ENCODE measurements at places on chromosomes 3 and 15.

- DNase-seq = peak; percentile 25
These were observed 1.9 kb upstream of the ALS2CL start for GRCh38 chr3:46695177-46695961.

DNA sequence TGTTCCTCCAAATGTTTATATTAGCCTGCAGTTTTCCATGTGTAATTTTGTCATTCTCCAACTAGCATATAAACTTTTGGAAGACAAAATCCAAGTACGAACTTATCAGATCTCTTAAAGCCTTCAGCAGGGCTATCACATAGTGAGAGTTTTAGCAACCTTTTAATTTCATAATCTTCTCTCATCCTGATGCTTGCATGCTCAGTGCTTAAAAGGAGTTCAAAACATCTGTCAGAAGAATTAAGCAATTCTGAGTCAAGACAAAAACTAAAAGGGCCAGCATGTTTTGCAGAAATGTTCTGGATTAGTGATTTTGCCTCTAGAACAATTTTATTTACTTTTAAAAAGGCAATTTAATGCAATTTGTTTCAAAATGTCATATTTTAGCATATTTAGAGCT lies 73.4 kb upstream of the SLC2A2 start:
- peak; percentile 57 for DNase-seq

DNA sequence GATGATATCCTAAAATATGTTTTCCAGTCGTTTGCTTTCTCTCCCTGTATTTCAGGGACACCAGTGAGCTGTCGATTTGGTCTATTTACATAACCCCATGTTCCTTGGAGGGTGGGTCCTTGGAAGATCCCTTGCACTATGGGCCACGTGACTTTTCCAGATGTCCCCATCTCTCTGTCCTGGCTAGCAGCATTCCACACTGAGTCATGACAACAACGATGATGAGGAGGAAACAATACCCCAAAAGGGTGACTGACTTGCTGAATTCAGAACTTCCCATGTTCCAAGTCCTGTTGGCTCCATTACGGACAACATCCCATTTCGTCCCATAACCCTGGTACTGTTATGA lies 134.3 kb downstream of the NSMCE3 start:
- peak; percentile 28 for DNase-seq

- DNase-seq = no peak
These were observed 1.8 kb downstream of the FOXL2 start for GRCh38 chr3:138944929-138945708.

DNA sequence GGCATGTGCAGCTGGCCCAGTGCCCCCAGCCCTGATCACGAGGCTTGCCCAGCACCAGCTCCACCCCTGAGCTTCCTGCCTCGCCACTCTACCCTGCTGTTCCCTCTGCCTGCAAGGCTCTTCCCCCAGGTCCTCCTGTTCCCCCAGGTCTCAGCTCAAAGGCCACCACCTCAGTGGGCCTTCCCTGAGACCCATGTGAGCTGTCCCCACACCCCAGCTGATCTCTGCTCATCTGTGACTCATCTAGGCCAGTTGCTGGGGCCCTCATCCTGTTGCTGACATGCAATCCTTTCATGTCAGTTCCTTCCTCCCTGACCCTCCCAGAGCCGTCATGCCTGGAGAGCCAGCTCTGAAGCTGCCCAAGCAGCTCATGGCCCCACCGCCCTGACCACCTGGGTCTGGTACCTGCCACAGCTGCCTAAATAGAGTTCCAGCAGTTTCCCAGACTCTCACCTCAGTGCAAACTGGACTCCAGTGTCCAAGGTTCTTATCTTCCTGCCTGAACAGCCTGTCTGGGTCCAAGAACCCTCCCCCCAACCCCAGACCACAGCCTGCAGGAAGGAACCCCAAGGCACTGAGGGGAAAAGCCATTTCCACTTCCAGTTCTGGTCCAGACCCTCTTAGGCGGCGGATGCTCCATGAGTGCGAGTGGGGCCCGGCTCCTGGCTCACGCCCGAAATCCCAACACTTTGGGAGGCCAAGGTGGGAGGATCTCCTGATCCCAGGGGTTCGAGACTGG lies 116.6 kb upstream of the IQSEC1 start:
- peak; percentile 6 for DNase-seq

- peak; percentile 33 for DNase-seq
These were observed 7.5 kb upstream of the PGPEP1L start for GRCh38 chr15:99014803-99015697.

GRCh38 chr3:61589856-61590255 lies 28.5 kb downstream of the PTPRG start:
- DNase-seq = peak; percentile 94

DNA sequence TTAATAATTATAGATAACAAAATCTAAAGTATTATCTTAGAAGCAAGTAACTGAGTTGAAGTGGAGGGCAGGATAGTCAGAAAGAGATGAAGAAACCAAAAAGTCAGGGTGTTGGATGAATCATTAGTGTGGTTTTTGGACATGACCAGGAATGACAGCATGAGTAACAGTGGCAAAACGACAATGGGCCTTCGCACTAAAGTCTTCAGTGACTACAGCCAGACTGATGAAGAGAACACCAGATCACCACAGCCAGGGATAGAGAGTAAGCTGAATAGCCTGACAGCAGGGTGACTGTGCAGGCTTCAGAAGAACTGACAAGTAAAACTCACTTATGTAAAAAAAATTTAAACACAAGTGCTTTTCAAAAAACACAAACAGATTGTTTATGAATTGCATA lies 96.0 kb upstream of the MELTF start:
- DNase-seq = peak; percentile 71

DNA sequence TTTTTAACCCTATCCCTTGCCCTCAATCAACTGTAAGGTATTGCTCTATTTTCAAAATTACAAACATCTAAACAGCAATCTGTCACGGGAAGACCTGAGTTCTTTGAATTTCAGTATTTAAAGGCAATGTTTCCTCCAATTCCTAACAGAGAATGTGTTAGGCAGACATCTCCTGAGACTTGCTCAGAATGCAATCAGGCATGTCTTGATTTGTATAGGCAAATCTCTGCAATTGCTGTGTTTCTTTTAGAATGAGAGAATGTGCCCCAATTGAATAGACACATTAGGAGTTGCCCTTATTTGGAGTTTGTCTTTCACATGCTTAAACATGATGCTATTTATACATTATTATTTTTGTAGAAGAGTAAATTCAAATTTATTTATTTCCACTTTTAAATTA lies 205.6 kb downstream of the CADM2 start:
- no peak for DNase-seq

GRCh38 chr3:27244374-27244773 lies 124.8 kb downstream of the NEK10 start:
- no peak for DNase-seq

- no peak for DNase-seq
These were observed 40.9 kb downstream of the ONECUT1 start for GRCh38 chr15:52749258-52749657.

GRCh38 chr3:12323237-12323636 lies 34.4 kb downstream of the PPARG start:
- no peak for DNase-seq

- DNase-seq = no peak
These were observed 164.3 kb downstream of the EFHB start for GRCh38 chr3:19769694-19770093.

DNA sequence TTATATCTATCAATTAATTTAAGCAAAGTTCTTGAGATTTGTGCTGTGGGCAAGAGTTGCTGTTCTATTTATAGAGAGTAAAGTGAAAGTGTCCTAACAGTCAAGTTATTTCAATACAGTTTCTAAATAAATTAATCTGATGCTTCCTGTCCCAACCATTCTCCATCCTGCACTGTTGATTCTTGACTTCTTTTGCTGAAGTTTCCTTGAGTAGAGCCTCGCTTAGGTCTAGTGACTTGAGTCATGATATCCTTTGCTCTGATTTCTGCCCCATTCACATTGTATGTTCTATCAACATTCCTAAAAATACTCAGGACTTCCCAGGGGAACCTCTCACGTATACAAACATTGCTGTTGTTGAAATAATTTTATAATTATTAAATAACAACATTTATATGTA lies 498.4 kb upstream of the ALCAM start:
- DNase-seq = no peak

- DNase-seq = peak; percentile 28
These were observed 47.5 kb upstream of the TRIM42 start for GRCh38 chr3:140630366-140630765.

DNA sequence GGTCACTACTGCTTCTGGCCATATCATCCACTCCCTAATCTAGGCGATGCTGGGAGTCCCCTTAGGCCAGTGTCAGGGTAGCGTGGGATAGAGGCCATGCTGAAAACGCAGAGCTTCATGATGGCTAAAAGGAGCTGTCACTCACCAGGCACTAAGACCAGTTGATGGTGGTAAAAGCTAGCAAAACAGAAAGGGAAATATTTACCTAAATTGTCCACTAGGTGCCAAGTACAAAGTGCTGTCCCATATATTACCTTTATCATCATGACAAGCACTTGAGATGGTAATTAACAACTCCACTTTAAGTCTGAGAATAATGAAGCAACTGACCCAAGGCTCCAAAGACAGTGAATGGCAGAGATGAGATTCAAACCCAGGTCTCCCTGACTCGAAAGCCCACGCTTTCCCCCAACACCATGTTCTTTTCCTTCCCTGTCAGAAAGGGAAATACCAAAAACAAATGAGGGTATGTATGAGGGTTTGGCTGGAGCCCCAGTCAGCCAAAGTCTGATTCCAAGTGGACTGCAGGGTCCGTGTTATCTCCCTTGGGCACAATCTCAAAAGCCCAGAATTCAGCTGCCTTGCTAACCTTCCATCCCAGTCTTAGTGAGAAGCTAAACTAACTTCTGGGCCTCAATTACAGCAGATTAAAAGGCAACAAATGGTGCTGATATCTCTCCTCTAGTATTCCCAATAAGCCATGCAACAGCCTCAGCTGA lies 84.7 kb downstream of the RBPMS2 start:
- no peak for DNase-seq

DNA sequence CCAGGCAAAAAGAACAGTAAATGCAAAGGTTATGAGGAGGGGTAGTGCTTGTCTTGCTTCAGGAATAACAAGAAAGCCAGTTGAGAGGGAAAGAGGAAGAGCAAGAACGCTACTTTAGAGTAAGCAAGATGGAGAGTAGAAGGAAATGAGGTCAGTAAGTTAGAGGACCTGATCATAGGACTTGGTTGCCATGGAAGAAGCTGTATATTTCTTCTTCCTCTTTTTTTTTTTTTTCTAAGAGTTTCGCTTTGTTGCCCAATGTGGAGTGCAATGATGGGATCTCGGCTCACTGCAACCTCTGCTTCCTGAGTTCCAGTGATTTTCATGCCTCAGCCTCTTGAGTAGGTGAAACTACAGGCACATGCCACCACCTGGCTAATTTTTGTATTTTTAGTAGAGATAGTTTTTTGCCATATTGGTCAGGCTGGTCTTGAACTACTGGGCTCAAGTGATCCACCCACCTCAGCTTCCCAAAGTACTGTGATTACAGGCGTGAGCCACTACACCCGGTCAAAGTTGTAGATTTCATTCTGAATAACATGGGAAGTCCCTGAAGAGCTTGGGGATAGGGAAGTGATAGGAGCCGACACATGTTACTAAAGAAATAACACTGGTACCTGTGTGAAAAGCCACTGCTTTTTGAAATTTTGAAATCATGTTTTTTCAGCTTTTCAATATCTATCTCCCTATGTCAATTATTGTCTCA lies 527.9 kb upstream of the NAALADL2 start:
- no peak for DNase-seq

- DNase-seq = no peak
These were observed 21.4 kb upstream of the MYZAP start for GRCh38 chr15:57570340-57570739.

DNA sequence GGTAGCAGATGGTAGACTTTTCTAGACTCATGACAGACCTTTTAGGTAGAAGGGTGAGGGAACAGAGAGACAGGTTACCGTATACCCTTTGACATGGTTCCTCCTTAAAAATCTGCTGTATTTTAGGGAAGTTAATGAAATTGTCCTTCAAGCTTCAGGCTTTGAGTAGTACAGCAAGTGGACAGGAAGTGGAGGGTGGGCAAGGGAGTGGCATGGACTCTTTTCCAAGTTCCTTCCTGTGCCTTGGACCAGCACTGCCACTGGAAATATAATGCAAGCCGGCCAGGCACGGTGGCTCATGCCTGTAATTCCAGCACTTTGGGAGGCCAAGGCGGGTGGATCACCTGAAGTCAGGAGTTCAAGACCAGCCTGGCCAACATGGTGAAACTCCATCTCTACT lies 156.1 kb upstream of the LRRFIP2 start:
- no peak for DNase-seq

GRCh38 chr3:43423142-43423541 lies 136.8 kb downstream of the SNRK start:
- DNase-seq = peak; percentile 76

- DNase-seq = no peak
These were observed 90.5 kb upstream of the IL12A start for GRCh38 chr3:159898147-159898546.

DNA sequence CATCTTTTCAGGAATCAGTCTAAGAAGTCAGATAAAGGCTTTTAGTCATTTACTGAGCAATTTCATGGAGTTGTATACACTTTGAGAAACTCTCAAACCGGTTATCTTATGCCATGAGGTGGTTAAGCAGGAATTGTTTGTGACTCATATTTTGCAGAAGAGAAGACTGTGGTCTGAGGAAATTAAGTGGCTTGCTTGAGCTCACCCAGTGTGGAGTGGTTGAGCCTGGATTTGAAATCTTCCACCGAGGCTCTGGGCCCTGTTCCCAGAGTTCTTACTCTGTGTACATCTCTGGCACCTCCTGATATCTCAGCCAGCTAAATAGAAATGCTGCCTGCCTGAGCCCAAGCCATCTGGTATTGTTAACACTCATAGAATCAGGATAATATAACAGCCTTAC lies 37.8 kb upstream of the BCL6 start:
- DNase-seq = peak; percentile 92

GRCh38 chr3:52532517-52532837 lies 1.2 kb downstream of the NT5DC2 start:
- DNase-seq = peak; percentile 40

DNA sequence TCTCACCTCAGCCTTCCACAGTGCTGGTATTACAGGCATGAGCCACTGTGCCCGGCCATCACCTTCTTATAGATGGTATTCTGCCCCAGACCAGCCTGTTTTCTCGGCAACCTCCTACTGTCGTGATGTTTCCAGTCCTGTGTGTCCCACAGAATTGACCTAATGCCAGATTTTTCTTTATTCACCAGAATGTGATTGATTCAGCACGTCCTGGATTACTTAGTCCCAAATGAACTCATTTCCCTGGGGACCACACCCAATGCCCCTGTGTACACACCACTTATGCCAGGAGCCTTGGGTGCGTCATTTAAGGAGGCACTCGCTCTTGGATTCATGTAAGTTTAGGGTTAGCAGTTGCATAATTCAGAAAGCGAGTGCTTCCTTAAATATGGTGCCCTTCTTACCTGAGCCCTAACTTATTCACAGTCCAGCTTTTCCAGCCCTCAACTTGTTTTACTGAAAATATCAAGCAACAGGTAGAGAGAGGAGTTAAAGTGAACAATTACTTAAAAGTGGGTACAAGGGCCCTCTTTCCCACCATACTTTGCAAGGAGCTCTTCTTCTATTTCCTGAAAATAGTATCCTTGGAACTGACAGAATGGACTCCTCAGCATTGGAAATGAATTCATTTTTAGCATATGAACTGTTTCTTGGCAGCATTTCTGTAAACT lies 64.6 kb upstream of the UBE2E1 start:
- peak; percentile 64 for DNase-seq

GRCh38 chr3:114892131-114892879 lies 254.8 kb downstream of the ZBTB20 start:
- DNase-seq = no peak

GRCh38 chr15:48880070-48880634 lies 2.2 kb downstream of the EID1 start:
- no peak for DNase-seq

- no peak for DNase-seq
These were observed 94.6 kb upstream of the LPP start for GRCh38 chr3:188059351-188059750.
